Colonic mucosa (tissue), 4 donors: ENCODE measurements at places on chromosomes 7 and 10. TPM values are rescaled to one million over a fixed set of nuclear protein-coding genes. Genes with fewer than 3 reads are reported as not detected.
A peak's percentile ranks its signal among the peaks of the same experiment; 100 is the strongest.

DNA sequence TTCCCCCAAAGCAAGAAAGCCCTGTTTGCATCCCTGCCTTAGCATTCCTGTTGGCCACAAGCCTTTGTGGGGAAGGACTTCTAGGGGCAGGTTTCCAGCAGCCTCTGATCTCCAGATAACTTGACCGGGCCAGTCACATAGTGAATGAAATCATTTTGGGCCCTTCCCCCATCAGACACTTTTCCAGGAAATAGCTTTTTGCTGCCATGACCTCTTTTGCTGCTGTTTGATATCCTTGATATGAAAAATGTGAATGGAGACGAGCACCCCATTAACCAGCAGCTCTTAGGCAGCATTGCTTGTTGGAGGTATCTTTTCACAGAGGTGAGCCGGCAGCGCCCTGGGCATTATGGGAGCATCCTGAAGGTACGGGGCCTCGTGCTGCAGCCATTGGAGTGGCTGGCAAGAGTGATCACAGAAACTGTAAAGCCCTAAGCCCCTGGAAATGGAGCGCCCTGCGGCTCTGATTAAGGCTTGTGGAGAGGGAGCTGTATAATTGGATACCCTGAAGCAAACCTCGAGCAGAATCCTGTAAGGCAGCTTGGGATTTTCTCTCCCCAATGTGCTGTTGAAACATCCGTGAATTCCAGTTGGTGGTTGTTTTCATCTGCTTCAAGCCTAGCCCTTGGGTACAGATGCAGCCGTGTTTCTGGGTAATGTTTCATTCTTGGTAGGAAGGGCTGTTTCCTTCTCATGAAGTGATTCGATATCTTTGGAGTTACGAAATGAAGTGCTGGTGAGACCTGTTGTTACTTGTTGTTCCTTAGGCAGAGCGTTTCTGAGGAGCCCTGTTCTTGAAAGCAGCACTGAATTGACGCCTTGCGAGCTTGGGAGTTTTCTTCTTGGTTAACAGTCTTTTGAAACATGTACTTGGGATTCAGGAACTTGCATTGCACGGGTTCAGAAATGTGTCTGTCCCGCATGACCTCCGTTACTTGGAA is 179.0 kb downstream of the PTEN start:
- H3K36me3 ChIP-seq: no peaks in the 10 kb centered on the region
- no peaks in the 10 kb centered on the region for H3K4me1 ChIP-seq
- H3K27ac ChIP-seq: no peak overlapping the region
- DNase-seq: no peak
- H3K4me3 ChIP-seq: no peak overlapping the region

DNA sequence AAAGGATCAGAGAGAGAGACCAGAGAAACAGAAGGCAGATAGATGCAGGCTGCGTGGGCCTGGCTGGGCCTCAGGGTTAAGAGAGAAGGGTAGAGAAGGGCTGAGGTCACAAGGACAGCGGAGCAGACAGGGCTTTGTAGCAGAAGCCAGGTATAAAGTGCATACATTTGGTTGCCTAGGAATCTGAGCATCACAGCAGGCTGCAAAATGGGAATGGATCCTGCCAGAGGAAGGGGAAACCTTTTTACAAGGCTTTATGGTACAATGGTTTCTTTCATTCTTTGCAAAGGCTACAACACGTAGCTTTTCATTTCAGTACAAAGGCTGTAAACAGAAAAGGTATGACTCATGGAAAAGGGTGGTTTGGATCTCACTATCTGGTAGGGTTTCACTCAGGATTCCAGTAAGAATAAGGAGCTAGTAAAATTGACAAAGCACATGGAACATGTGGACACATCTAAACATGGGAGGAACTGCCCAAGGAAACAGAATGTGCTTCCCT is 275.1 kb downstream of the DOCK4 start:
- H3K4me3 ChIP-seq: no peak overlapping the region
- H3K27me3 ChIP-seq: no peaks in the 10 kb centered on the region
- peaks cover 5% of the 10 kb centered on the region for H3K4me1 ChIP-seq
- peak overlapping the region; percentile 17 for H3K27ac ChIP-seq
- DNase-seq: no peak
- no peaks in the 10 kb centered on the region for H3K36me3 ChIP-seq

DNA sequence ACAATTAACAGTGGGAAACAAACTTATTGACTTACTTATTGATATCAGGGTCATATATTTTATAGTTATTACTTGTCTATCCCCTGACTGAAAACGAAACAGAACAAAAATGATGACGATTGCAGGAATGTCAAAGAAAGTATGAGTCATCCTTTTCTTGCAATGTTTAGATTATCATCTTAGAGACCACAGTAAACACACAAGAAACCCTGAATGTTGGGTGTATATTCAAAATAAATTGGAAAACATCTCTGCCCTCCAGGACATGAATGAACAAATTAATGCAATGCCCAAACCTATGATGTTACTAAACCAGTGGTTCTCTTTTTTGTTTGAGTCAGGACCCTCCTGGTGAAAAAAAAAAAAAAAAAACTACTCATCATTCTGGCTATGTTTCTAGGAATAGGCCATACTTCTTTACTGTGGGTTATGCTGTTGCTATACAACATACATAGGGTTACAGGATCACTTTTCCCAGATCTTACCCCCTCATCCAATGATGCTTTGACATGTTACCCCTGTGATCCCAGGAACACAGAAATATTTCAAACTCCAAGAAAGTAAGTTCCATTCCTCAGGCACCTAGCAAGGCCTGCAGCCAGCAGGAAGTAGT is 623.4 kb upstream of the IGFBP3 start:
- no peaks in the 10 kb centered on the region for H3K27me3 ChIP-seq
- H3K36me3 ChIP-seq: no peaks in the 10 kb centered on the region
- no peak overlapping the region for H3K4me3 ChIP-seq
- H3K27ac ChIP-seq: no peak overlapping the region
- no peak for DNase-seq

- H3K36me3 ChIP-seq: no peaks in the 10 kb centered on the region
- H3K4me1 ChIP-seq: no peaks in the 10 kb centered on the region
- no peak overlapping the region for H3K27ac ChIP-seq
- H3K4me3 ChIP-seq: no peak overlapping the region
- no peak for DNase-seq
Observed at GRCh38 chr7:149423449-149424110, 37.3 kb downstream of the ZNF777 start.

The GNAT3 gene
- total RNA-seq: not detected

The GPRIN2 gene
- 34.4 TPM for total RNA-seq

The RAMP3 gene
- total RNA-seq: 7.2 TPM
